ENCODE measurements at places on chromosomes 11 and 22.

GRCh38 chr11:75286826-75287465 lies 46.4 kb downstream of the TPBGL start:
- DNase-seq: no peak

- DNase-seq: no peak
These were observed 653.5 kb downstream of the FAM181B start for GRCh38 chr11:82080160-82080559.

GRCh38 chr11:104462341-104462740 lies 298.4 kb upstream of the PDGFD start:
- peak; percentile 12 for DNase-seq

DNA sequence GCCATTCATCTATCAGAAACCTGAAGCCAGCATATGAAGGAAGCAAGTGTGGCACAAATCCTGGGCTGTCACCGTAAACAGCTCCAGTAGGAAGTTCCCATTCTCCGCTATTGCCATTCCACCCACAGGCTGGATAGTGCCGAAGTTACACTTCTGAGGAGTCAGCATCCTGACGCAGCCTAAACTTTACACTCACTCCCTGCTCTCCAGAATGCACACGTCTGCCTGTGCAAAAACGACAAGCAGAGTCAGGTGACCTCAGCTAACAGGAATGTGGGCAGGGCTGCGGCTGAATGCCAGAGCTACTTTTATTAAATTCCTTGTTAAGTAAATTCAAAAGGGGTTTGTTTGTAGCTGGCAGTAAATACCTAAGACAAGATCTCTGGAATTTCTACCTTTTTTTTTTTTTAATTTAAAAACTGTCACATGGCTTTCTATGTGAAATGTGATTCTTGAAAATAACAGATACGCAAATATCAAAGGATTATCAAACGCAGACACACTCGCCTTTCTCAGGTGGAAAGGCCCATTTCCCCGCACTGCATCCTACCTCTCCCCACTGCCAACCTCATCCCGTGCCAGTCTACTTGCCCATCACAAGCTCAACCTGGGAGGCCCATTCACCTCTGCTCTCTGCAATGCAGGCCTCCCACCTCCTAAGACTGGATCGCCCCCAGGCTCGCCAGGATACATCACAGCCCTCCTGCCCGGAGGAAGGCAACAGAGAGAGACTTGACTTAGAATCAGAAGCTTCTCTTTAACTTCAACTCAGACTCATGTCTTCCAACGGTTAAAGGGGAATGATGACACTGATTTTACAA lies 33.5 kb downstream of the NFRKB start:
- DNase-seq: peak; percentile 95

GRCh38 chr22:31977141-31977841 lies 33.0 kb downstream of the YWHAH start:
- DNase-seq: peak; percentile 83

- no peak for DNase-seq
These were observed 8.2 kb upstream of the NAP1L4 start for GRCh38 chr11:3000032-3000961.

GRCh38 chr11:5304046-5304445 lies 2.3 kb upstream of the OR51B4 start:
- peak; percentile 40 for DNase-seq

- DNase-seq: no peak
These were observed 407.9 kb downstream of the MIAT start for GRCh38 chr22:27065279-27065678.

DNA sequence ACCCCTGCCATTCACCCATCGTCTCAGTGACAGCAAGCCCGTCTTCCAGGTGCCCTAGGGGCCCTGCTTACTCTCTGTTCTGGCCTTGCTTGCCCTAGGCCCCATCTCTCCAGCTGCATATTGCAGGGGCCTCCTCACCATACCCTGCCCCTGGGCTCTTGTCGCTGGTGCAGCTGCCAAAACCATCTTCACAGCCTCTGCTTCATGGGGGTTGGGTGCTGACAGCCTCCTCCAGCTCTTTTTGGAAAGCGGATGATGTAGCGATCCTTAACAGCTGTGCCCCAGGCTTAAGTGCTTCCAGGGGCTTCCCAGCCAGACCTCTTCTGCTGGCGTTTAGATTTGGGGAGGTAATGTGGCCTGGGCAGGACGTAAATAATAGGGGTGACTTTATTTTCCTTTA lies 61.2 kb upstream of the SUSD2 start:
- no peak for DNase-seq

All from AG20443 (cell line).